ENCODE measurements at places on chromosomes 6 and 20.
A peak's percentile ranks its signal among the peaks of the same experiment; 100 is the strongest.

- DNase-seq = no peak
Measured at GRCh38 chr6:168583821-168584220, 142.8 kb downstream of the SMOC2 start.

DNA sequence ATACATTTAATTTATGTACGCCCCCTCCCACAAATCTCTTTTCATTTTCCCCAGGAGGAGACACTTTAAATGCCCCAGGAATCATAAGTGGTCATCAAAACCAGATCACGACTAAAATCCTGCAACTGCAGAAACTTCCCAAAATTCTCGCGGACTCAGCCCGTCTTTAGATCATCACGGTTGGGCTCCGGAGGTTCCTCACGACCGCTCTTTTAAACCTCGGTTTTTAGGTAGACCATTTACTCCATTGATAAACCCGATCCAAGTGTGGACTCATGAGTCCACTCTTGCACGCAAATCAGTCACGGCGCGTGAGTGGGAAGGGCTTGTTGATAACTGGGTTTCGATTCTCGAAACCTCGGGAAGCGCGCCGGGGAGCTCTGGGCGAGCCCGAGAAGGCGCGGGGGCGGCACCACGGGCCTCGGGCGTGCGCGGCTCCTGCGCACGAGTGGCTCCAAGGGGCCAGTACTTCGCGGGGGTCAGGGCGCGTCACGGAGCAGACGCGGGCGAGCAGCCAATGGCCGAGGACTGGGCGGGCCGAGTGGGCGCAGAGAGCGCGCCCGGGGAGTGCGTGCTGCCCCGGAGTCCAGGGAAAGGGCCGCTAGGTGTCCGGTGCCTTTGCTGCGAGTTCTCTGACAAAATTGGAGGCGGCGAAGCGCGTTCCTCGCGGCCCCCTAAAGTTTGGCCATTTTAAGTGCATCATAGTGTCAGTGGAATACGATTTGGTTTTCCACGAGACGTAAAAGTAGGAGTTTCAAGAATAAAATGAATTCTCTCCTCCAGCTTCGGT, 635 bp upstream of the TENT5A start:
- peak; percentile 88 for DNase-seq

DNA sequence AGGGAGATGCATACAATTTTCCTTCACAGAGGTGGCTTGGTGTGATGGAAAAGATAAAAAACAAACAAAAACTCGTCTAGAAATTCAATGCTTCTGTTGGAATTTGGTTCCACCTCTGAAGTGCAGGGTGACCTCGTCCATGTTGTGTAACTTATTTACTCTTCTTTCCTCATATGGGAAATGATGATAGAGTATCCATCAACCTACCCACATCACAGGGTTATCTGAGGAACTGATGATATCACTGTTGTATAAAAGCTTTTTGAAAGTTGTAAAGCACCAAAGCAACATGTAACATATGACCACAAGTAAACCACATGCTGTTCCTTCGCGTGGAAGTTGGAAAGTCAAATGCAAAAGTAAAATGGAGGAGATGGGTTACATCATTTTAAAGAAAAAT, 212.0 kb upstream of the SGK1 start:
- no peak for DNase-seq

GRCh38 chr6:71478834-71479541, 190.4 kb downstream of the OGFRL1 start:
- DNase-seq = peak; percentile 86

GRCh38 chr6:2940010-2940850, 31.1 kb downstream of the SERPINB6 start:
- no peak for DNase-seq

DNA sequence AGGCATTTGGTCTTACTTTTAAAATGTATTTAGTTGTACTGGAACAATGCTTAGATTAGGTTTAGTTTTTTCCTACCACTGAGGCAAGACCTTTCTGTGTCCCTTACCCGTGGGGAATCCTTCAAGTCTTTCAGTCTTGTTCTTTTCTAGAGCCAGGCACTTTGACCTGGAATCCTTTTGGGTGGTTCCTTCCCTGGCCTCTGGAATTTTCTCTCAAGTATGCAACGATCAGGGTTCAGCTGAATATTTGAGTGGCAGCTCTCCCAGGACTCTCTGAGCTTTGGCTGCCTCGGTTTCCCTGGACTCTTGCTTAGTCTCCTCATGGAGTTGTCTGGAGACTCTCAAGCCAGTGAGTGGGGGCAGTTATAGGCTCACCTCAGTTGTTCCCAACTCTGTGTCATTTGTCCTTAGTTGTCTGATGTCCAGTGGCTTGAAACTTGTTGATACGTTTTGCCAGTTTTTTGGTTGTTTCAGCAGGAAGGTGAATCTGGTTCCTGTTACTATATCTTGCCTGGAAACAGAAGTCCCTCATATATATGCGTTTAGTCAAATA, 118.1 kb downstream of the QKI start:
- no peak for DNase-seq

DNA sequence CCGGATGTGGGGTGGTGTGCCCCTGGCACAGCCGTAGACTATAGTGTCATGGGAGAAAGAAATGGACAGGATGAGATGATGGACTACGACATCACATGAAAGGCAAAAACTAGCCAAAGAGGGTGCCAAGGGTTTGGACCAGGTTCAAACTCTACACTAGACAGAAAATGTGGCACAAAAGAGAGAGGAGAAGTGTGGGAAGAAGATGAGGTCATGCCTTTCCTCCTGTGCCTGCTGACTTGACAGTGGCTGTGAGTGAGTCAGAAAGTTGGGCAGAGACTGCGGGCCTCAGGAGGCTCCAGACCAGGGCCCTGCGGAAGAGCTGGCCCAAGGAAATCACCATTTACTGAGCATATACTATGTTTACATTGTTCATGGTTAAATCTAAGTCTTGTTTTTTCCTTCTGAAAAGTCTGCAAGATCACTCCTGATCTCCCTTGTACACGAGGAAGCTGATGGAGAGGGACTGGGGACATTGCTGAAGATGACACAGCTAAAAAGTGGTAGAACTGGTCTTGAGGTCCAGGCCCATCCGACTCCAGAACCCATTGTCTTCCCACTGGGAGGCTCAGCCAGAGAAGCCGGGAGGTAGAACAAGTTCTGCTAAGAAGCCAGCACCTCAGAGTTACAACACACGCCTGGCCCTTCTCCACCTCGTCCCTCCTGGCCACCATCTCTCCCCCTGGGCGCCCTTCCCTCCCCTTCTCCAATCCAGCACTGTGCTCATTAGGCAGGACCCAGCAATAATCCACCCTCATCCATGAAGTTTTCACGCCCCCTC, 35.6 kb downstream of the CNKSR3 start:
- peak; percentile 76 for DNase-seq

DNA sequence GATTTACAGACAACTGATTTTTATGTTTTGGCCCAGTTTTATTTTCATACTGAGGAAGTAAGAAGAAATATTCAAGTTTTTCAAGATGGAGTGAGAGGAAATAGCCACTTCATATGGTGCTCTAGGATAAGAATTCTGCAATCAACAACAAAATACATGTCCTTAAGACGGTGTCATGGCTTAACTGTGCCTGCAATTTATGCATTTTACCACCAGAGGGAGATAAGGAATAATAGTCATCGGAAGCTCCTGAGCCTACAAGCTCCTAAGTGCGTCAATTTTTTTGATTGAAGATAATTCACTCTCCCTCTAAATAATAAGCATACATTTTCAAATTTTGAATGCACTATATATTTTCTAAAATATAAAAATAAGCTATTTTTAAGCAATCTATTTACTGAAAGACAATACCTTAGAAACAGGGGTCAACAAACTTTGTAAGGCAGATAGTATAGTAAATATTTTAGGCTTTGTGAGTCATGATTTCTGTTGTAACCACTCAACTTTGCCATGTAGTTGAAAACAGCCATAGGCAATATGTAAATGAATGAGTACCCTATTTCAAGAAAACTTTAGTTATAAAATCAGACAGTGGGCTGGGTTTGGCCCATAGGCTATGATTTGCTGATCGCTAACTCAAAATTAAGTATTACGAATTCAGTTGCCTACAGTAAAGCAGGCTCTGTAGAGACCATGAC, 230.9 kb upstream of the DTNBP1 start:
- no peak for DNase-seq

- DNase-seq = no peak
Measured at GRCh38 chr6:19333936-19334335, 503.2 kb upstream of the ID4 start.

DNA sequence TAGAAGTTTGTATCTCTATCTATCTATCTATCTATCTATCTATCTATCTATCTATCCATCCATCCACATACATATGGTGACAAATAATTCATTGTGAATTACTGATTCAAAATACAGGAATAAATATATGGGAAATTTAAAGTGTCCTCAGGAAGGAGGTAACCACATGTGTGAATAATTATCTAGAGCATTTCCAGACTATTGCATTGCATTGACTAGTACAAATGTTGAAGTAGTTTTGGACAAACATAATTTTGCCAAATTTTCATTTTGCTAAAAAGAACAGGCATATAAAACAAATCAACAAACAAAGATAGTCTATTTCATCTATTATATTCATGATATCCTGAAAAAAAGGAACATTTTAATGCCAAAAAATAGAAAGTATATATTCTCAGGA, 192.7 kb downstream of the UTRN start:
- DNase-seq = no peak

DNA sequence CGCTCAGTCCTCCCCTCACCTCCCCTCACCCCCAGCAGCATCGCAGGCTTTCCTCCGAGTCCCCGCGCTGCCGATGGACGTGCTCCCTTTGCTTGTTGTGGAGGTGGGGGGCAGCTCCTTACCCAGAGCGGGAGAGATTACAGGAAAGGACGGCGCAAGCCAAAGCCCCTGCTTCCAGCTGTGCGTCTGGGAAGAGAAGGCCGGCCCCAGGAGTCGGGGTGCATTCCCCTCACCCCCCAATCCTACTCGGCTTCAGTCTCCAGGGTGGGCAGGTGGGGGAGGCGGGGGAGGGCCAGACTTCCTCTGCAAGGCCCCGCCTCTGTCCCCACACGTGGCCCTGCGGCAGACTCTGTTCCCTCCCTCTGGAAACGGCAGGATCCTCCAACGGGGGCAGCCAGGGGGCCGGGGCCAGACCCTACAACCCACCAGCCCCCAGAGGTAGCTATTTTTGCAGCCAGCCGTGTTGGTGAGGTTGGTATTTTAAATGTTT, 43.6 kb downstream of the NTSR1 start:
- DNase-seq = no peak

DNA sequence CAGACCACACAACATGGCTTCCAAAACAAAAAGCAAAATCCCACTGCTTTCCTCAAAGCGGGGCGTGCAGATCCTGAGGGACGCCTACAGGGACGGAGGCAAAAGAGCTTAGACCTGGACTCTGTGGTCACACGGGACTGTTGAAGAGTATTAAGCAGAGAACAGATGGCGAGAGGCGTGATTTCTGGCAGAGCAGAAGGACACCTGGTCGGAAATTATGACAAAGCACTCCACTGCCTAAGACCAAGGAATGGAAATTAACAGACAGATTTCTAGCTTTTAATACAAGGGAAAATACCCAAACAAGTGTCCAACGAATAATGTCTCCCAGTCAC, 15.4 kb downstream of the CST7 start:
- DNase-seq = no peak

- peak; percentile 6 for DNase-seq
Measured at GRCh38 chr6:146985111-146985510, 219.1 kb upstream of the STXBP5 start.

DNA sequence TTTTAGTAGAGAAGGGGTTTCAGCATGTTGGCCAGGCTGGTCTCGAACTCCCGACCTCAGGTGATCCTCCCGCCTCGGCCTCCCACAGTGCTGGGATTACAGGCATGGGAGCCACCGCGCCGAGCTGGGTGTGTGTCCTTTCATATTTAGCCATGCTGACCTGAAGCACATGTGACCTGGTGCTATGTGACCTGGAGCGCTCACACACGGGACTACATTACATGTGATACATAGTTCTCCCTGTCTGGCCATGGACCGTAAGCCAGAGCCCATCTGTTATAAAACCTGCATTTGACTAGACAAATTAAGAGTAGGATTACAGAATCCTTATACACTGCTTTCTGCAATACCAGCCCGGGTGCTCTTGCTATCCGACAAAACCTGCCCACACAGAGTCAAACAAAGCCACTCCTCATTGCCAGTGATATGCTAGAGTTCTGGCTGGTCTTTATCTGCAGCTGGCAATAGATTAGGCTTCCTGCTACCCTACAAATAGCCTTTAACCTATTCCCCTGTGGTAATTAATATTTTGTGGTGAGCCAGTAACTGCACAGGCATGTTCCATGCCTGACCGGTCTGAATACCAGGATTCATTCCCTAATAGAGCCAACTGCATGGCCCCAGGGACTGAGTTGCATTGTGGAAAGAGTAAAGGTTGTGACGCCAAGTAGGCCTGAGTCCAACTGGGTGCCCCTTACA, 26.3 kb upstream of the FAM50B start:
- DNase-seq = no peak

- DNase-seq = peak; percentile 32
Measured at GRCh38 chr20:8043687-8044282, 24.2 kb upstream of the TMX4 start.

- DNase-seq = no peak
Measured at GRCh38 chr20:46938434-46938833, 43.8 kb downstream of the EYA2 start.

- DNase-seq = no peak
Measured at GRCh38 chr6:46990031-46990644, 52.0 kb downstream of the ADGRF1 start.

DNA sequence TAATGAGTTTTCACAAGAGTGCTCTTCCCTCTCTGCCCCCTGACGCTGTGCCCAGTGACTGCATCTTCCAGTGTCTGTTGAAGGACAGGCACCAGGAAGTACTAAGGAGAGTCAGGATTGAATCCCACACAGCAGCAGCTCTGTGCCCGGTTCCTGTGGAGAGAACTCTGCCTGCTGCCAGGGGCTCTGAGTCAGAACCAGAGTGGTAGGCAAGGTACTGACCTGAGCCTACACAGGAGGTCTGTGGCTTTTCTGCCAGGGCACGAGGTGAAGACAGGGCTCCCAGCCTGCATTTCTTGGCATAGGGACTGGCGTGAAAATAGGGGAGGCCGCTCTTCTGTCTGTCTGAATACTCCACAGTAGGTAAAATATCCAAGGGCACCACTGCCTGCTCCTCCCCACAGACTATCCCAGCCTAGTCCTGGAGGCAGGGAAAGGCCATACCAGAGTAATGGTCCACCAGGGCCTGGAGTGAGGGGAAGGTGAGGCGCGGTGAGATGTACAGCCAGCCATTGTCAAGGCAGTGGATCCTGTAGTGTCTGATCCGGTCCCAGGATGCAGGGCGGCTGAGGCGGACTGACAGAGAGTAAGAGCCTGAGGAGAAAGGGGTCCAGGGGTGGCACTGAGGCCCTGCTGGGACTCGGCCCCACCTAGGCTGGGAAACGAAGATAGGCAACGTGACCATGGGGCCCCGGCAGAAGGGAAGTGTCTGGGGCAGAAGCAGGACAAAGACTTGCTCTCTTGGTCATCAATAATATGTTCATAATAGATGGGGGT, 9.4 kb downstream of the RAB5IF start:
- no peak for DNase-seq

GRCh38 chr20:8913456-8913855, 155.4 kb upstream of the PLCB4 start:
- no peak for DNase-seq

- DNase-seq = peak; percentile 52
Measured at GRCh38 chr20:330233-331149, 5.1 kb downstream of the SOX12 start.

GRCh38 chr20:35408270-35408669, 3.5 kb downstream of the UQCC1 start:
- DNase-seq = no peak

GRCh38 chr6:129353067-129353466, 356.9 kb downstream of the ARHGAP18 start:
- DNase-seq = no peak
